BE2C (cell line): ENCODE measurements at places on chromosomes 6 and 20.

DNA sequence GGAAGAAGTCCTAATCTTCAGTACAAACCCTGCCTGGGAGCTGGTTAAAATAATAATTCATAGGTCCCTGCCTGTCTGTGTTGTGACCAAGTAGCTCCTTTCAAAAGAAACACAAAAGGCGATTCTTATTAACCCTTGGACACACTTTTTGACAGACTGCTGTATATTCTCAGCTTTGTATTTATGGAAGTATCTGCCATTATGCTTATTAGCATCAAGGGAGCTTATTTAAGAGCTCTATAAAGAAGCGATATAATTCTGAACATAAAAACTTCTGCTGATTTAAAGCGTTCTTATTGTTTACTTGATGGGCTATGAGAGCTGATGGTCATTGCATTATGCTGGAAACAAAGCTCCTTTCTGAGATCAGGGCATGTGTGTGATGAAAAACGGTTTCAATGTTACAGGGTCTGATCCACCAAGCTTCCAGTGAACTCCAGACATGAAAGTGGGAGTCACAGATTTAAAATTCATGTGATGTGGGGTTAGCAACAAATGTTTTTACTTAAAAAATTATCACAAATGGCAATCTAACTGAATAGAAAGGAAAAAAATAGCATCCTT is 181.8 kb upstream of the PDE10A start:
- no peak for DNase-seq

GRCh38 chr20:43642548-43642947 is 24.4 kb upstream of the MYBL2 start:
- no peak for DNase-seq

- no peak for DNase-seq
Measured at GRCh38 chr6:163904186-163904585, 489.7 kb downstream of the QKI start.

GRCh38 chr6:158270389-158271127 is 41.7 kb upstream of the TULP4 start:
- DNase-seq = no peak

DNA sequence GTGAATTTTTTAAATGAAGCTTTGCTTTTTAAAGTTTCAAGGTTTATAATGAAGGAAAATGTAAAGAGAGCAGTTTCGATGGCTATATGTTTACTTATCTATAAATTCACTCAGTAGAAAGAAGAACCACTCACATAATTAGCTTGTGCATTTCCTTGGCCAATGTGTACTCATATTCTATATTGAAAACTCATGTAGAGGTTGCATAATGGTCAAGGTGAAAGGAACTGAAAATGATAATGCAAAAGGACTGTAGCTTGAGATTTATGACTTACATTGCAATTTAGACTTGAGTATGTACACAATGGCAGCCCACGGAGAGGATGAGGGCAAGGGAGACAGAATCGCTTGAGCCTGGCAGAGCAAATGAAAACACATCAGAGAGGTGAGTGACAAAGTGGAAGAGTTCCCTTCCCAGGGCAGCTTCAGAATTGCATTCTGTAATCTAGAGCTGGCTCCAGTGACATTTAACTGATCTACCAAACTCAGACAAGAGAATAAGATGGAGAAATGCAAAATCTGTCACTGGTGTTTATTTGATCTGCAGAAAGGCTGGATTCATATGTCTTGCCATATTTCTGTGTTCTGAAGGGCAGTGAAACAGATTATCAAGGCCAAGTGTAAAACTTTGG is 191.8 kb downstream of the TMEM200A start:
- DNase-seq = no peak

- DNase-seq = no peak
Measured at GRCh38 chr20:51487565-51488268, 54.8 kb downstream of the NFATC2 start.

GRCh38 chr6:16825784-16826183 is 64.5 kb upstream of the ATXN1 start:
- no peak for DNase-seq

DNA sequence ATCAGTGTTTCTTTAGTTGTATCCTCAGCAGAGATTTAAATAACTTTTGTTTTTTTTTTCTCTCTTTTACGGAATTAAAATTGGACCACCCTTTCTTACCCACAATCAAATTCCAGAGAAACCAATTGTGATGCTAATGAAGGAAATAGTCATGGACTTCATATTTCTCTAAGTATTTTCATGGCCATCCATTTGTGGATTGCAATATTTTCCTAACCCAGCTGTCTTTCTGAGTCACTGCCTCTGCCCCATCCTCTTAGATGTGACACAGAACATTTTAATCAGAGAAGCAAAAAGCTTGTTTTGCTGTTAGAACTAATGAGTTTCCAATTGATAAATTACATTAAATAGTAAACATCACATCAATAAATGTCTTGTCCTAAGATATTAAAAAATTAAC is 405.5 kb upstream of the ADGRB3 start:
- DNase-seq = no peak

DNA sequence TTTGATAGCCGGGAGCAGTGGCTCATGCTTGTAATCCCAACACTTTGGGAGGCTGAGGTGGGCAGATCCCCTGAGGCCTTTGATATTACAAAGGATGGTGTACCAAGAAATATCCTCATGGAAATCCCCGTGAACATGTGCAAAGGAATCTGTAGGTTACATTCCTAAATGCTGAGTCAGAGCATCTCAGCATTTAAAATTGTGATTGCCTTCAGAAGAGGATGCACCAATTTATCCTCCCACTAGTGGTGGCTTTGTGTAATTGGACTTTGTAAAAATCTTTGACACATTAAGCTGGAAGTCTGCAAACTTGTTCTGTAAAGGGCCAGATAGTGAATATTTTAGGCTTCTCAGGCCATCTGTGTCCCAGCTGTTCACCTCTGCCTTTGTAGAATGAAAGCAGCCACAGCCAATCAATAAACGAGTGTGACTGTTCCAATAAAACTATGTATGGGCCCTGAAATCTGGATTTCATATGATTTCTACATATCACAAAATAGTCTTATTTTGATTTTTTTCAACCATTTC is 11.8 kb downstream of the TMEM14B start:
- DNase-seq = no peak

DNA sequence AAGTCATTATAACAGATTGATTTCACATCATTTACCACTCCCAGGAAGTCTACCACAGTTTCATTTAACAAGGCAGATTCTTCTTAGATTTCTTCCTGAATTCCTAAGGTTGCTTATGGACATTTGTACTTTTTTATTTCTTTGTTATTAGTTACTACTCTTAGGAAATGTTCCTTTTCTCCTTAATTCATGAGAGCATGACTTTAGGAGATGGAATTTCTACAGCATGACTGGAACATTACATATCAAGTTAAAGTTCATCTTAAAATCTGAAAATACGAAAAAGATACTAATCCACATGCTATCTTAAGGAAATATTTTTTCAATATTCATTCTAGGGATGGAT is 22.3 kb downstream of the CNKSR3 start:
- DNase-seq = no peak

- DNase-seq = no peak
Measured at GRCh38 chr20:56431471-56431870, 19.4 kb downstream of the CASS4 start.

DNA sequence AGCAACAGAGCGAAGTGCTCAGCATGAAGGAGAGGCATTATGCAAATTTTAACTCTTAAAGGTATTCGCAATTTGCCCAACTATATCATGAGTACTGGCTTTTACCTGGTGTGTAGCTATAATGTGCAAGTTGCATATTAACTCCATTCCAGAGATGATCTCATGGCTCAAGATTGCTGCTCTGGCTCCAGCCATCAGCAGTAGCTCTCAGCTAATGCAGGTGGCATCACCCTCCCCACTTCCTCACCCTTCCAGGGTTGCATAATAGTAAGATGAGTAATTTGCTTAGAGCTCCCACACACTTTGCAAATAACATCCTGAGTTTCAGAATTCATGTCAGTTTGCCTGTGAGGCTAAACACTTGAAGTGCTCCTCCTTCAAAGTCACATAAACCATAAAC is 15.9 kb upstream of the PCSK2 start:
- no peak for DNase-seq

GRCh38 chr6:28710466-28711191 is 184.9 kb downstream of the GPX5 start:
- DNase-seq = peak; percentile 82
